Putamen (tissue), 1 donor: ENCODE measurements at places on chromosomes 6 and 20.

DNA sequence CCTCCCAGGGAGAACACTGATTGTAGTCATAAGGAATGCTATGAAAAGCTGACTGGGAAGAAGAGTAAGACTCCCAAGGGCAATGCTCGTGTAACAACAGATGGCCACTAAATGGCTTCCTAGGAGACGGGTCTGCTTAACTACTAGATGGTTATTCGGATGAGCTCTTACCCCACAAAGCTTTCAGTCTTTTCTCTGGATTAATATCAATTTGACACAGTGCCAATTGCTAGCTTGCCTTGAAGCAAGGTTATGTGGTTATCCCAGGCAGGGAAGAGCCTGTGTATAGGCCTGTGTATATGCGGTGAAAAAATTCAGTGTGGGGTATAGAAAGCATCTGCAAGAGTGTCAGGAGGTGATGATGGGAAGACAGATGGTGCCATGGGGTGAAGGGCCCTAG, 86.4 kb upstream of the NOX3 start:
- DNase-seq, result no peak

DNA sequence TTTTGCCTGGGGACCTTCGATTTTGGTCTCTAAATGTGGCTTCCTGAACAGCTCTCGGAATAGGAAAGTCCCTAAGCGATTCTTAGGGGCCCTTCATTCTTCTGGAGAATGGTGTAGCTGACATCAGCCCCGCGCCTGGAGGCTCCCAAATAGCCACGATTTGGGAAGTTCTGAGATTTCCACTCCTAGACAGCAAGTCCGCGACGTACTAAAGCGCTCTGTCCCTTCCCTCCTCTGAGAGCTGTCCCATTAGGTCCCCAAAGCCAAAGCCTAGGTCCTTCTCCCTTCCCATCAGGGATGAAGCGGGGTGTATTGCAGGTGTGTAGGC, 756 bp downstream of the MOXD1 start:
- no peak for DNase-seq

DNA sequence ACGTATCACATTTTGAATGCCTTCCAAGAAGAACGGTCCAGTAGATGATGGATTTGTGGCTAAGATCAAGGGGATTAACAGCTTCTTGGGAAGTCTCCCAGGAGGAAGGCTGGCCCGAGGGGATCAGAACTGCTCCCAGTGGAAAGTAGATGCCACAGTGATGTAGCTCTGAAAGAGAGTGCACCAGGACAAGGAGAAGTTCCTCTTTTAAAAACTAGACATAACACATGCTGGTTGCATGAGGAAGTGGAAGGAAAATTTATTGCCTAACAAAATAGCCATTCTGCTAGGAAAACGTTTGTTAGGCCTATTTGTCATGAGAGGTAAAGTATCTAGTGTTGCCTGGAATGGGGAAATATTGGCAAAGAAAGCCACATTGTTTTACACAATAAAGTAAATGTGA, 87.8 kb downstream of the CDH26 start:
- DNase-seq, result no peak

GRCh38 chr6:7150381-7151064, 42.8 kb downstream of the RREB1 start:
- DNase-seq, result no peak

GRCh38 chr6:106629103-106629858, at the start of the genes QRSL1 and RTN4IP1:
QRSL1 (plus strand) TSS chr6:106629578; CDS start chr6:106629682, 104 bp downstream.
RTN4IP1 (minus strand) TSS chr6:106629498; CDS start chr6:106629021, 477 bp downstream.
- DNase-seq, result peak; percentile 91

GRCh38 chr20:46347841-46348803, 39.8 kb upstream of the CDH22 start:
- peak; percentile 75 for DNase-seq

DNA sequence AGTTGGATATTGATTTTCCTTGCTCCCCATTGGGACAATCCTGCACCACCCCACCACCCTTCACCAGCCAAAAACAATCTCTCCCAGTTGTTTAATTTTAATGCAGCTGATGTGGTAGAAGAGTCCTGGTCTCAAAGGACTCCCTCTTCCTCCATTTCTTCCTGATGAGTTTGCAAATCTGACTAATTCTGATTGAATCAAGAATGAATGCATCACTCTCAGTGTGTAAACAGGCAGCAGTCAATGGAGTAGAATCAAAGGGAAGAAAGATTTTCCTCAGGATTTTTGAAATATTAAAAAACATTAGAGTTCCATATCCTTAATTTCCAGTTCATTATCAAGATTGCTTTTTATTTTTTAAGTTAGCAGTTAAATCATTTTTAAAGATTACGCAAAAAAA, 54.0 kb downstream of the PLG start:
- no peak for DNase-seq
